ENCODE measurements at places on chromosomes 2 and 18.
A peak's percentile ranks its signal among the peaks of the same experiment; 100 is the strongest.

DNA sequence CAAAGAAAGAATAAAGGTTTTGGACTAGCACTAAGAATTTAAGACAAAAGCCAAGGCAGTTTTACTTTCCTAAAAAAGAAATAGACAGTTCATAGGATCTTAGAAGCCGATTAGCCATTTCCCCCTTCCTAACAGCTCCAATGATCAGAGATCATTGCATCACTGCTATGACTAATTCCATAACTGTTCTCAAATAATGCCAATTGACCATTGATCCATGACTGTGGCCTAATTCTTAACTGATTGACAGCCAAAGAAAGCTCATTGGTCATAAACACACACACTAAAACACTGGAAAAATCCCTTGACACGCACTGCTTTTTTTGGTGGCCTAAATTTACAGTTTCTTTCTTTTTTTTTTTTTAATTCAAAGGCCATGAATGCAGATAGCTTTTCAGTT, 345.0 kb upstream of the ACVR2A start:
- DNase-seq: no peak

DNA sequence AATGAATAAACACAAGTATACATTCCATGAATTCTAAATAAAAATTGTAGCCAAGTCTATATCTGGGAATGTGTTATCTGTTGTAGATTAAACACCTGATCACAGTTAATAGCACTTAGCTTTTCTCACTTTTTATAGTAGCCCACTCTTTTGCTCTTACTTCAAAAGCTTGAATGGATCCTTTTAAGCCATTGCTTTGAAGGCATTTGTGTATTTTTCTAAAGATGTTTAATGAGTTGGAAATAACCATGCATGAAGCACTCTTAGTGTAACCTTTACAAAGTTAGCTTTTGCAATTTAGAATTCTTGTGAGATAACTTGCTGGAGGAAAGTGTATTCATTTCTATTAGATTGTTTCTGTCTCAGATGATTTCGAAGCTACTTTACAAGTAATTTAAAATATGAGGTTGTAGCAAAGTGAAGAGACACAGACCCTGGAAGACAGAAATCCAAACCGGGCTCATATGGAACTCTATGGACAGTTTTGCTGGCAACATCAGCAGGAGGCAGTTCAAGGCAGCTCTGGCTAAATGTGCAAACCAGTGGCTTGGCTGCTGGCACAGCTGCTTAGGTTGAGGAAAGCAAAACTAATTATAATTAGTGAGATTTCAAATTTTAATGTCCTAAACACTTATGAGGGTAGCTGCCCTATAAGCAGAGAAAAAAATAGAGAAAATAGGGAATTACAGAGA, 469.8 kb upstream of the ZEB2 start:
- DNase-seq: no peak

- DNase-seq: no peak
These were observed 65.4 kb upstream of the WDR75 start for GRCh38 chr2:189375842-189376241.

DNA sequence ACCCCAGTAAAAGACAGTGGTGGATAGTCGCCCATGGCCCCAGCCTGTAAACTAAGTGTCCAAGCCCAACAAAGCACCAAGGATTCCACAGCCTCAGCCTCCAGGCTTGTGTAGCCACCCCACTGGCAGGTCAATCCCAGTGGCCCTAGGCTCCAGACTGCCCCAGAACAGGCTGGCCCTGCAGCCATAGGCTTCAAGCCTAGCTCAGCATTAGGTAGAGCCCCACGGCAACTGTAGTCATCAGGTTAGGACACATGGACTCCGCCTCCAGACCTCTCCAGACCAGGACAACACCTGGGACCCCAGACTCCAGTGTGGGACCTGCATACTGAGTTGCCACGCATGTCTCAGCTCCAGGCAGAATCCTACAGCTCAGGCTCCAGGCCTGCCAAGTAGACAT, 1590.6 kb upstream of the DDX18 start:
- no peak for DNase-seq

DNA sequence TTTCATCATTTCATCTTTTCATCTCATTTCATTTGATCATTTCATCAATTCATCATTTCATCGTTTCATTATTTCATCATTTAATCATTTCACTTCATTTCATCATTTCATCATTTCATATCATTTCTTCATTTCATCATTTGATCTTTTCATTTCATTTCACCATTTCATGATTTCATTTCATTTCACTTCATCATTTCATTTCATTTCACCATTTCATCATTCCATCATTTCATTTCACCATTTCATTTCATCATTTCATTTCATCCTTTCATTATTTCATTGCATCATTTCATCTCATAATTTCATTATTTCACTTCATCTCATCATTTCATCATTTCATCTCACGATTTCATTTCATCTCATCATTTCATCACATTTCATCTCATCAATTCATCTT, 127.8 kb downstream of the ANKRD30BL start:
- DNase-seq: no peak

DNA sequence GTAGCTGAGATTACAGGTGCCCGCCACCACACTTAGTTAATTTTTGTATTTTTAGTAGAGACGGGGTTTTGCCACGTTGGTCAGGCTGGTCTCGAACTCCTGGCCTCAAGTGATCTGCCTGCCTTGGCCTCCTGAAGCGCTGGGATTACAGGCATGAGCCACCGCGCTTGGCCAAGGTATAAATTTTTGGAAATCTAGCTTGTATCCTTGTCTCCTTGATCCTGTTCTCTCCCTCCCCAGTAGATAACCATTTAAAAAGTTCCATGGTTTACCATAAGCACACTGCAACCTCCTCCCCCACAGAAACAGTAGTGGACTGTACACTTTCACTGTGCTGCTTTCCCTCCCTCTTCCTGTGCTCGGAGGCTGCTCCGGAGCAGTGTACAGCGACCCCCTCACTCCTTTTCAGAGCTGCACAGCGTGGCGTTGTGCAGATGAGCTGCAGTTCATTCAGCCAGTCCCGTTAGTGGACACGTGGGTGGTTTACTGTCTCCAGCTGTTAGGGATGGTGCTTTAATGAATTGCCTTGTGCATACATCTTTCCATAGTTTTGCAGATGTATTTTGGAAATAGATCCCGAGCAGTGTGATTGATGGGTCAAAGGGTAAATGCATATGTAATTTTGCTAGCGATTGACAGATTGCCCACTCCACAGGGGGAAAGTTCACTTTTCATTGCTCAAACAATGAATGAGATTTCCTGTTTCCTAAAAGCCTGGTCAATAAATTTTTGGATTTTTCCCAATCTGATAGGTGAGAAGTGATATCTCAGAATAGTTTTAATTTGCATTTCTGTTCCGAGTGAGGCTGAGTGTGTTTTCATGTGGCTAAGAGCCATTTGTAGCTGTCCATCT, 14.8 kb downstream of the ASB1 start:
- DNase-seq: peak; percentile 86

GRCh38 chr2:122078451-122078850, 323.0 kb downstream of the TSN start:
- DNase-seq: no peak

DNA sequence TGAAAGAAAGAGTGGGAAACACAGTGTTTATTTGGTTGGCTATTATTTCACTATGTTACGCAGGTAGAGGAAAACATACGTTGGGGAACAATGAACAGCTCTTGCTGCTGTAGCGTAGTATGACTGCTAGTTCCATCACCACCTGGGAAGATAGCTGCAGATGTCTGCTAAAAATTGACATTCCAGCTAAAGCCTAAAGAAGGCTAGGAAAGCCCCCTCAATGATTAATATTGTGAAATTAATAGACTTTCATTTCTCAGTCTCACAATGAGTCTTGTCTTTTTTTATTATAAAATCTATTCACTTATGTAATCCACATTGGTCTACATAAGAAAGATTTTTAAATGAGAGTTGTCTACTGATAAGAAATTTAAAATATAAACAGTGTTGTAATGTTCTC, 165.7 kb downstream of the CPS1 start:
- DNase-seq: no peak

DNA sequence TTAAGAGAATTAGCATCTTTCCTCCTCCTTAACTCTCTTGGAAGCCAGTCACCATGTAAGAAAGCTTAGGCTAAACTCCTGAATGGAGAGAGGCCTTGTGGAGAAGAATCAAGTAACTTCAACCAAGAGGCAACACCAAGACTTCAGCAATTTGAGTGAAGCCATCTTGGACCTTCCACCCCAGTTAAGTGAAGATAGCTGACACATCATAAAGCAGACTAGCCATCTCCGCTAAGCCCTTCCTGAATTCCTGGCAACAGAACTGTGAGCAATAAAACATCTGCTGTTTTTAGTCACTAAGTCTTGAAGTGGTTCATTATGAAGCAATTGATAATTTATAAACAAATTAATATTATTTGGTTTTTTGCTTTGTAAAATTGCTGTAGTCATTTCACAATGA, 1.5 kb upstream of the ZNF397 start:
- peak; percentile 24 for DNase-seq

GRCh38 chr2:174901075-174901474, 104.1 kb downstream of the CHN1 start:
- peak; percentile 3 for DNase-seq
